H9 (cell line): ENCODE measurements at places on chromosomes 12 and 14.

GRCh38 chr12:120421701-120422100, 16.2 kb upstream of the COX6A1 start:
- no peak overlapping the region for H3K4me3 ChIP-seq
- no peaks in the 10 kb centered on the region for H3K27me3 ChIP-seq
- peak; percentile 67 for DNase-seq
- no peaks in the 10 kb centered on the region; the same call in 2 of the 3 replicates for H3K36me3 ChIP-seq

DNA sequence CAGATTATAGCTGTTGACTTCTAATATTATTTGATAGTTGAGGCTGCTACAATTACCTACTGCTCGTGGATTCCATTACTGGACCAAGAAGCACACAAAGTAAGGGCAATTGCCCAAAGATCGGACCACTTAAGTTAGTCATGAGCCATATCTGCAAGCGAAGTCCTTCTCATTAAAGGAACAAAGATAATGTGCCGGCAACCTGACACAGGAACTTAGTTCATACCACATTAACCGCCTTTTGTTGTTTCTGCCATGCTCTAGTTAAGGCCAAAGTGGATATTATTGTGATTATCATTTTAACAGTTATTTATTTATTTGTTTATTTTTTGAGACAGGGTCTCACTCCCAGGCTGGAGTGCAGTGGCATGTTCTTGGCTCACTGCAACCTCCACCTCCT, 38.1 kb upstream of the TMED10 start:
- no peak for DNase-seq
- no peak overlapping the region for H3K27ac ChIP-seq
- no peaks in the 10 kb centered on the region for H3K27me3 ChIP-seq

DNA sequence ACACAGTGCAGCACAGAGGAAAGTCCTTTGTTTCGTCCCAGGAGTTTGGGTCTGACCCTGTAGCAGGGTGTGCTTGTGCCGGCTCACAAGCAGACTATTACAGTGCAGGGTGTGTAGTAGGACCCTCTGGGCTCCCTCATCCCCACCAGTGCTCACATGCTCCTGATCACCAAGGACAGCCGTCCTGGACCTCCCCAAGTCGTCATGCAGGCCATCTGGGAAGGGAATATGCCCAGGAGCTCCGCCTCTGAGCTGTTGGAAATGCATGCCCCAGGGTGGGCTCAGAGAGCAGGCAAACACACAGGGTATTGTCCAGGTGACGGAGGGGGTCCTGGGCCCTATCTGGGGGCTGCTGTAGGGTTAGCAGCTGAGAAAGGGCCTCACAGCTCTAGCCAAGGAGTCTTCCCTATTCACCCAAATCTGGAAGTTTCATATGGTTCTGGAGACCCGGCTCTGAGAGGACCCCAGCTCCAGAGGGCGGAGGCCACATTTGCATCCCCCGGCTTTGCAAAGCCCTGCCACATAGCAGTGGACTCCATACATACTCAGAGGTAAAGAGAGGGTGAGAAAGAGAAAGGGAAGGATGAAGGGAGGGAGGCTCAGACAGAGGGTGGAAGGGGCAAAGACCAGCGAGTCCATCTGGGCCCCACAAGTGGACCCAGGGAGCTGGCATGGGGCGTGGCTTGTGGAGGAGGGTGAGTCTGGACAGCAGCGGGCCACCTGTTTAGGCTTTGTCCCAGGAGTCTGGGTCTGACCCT, 53.5 kb upstream of the PPP2R5C start:
- no peaks in the 10 kb centered on the region for H3K27me3 ChIP-seq
- no peaks in the 10 kb centered on the region for H3K36me3 ChIP-seq
- no peak overlapping the region for H3K4me3 ChIP-seq
- H3K4me1 ChIP-seq, result no peaks in the 10 kb centered on the region
- peak; percentile 40 for DNase-seq

GRCh38 chr14:102222751-102223150, 82.2 kb downstream of the MOK start:
- DNase-seq, result no peak
- no peak overlapping the region for H3K27ac ChIP-seq
- no peaks in the 10 kb centered on the region for H3K4me1 ChIP-seq
- peaks cover 5% of the 10 kb centered on the region for H3K36me3 ChIP-seq
- H3K27me3 ChIP-seq, result no peaks in the 10 kb centered on the region

DNA sequence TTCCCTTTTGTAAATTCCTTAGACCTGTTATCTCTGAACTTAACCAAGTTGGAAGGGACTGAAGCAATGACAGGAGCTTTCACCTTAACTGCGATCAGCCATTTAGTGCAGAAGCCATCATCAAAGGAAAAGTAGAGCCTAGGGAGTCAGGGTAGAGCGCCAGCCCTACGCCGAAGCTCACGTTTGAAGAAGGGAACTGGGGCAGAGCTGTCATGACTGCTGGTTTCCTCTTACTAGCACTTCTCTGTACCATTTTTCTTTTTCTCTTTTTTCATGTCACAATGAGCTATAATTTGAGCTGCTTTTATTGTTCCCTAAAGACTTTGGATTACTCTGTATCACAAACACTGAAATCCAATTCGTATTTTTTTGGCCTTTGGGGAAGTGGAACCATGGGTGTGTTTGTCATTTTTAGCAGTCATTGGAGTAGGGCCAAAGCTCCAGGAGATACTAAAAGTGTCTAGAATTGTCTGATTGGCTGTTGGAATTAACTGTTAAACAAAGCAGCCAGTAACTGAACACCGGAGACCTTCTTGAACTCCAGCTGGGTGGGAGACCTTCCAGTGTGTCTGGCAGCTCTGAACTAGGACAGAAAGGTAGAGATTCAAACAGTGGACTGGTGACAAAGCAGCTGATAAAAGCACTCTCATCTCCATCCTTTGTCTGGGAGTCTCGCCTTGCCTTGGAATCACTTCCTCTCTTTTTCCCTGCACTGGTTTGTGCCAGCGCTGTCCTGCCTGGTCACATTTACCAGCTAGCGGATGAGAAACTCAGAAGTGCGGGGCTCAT, 9.1 kb downstream of the MTRFR start:
- H3K4me3 ChIP-seq, result no peak overlapping the region
- H3K36me3 ChIP-seq, result peaks cover 28% of the 10 kb centered on the region
- no peaks in the 10 kb centered on the region for H3K27me3 ChIP-seq

DNA sequence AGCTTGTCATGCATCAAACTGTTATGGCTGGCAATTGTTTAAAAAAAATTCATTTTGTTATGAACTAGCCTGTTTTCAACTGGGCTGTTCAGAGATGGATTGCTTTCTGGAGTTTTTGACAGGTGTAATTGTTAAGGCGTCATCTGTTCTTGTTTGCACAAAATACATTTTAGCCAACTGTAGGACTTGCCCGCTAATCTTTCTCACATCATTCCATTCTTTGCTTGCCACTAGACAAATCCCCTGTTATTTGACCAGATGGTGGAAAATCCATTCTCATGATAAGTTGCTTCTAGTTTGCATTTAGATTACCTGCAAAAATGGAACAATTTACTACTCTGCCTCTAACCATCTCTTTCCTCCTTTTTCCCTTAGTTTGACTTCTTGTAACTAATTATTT, 114.3 kb downstream of the NPAS3 start:
- no peak overlapping the region for H3K27ac ChIP-seq
- DNase-seq, result no peak
- no peaks in the 10 kb centered on the region for H3K36me3 ChIP-seq
- no peaks in the 10 kb centered on the region for H3K27me3 ChIP-seq
- H3K4me1 ChIP-seq, result no peaks in the 10 kb centered on the region

DNA sequence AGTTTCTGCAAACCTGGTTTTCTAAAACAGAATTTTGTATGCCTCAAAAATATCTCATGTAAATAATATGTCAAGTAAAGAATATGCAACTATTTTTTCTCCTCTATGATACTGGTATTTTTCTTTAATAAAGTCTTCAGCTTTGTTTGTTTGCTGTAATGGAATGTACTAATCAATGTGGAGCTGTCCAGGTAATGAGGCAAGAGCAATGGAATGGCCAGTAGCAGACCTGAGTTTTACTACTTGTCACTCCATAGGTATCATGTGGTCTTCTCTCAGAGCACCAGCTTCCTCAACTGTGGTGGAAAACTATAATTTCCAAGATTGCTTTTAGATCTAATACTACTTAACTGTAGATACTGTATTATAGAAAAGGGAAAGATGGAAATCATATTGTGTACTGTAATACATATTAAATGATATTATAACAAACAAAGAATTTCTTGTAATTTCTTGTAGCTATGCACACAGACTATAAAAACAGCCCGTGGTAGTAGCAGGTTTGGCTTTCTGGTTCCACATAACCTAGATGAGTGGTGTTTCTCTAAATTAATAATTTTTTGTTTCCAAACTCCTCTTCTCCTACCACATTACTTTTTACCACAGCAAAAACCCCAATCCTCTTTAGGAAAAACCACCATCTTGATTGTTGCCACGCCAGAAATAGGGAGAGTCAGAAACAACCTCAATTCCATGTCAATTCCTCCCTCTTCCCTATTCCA, 70.6 kb downstream of the KIF21A start:
- peaks cover 3% of the 10 kb centered on the region; the same call in 1 of the 3 replicates for H3K36me3 ChIP-seq
- H3K4me1 ChIP-seq, result peaks cover 7% of the 10 kb centered on the region; the same call in 1 of the 2 replicates
- H3K4me3 ChIP-seq, result no peak overlapping the region
- H3K27me3 ChIP-seq, result no peaks in the 10 kb centered on the region
- DNase-seq, result no peak

DNA sequence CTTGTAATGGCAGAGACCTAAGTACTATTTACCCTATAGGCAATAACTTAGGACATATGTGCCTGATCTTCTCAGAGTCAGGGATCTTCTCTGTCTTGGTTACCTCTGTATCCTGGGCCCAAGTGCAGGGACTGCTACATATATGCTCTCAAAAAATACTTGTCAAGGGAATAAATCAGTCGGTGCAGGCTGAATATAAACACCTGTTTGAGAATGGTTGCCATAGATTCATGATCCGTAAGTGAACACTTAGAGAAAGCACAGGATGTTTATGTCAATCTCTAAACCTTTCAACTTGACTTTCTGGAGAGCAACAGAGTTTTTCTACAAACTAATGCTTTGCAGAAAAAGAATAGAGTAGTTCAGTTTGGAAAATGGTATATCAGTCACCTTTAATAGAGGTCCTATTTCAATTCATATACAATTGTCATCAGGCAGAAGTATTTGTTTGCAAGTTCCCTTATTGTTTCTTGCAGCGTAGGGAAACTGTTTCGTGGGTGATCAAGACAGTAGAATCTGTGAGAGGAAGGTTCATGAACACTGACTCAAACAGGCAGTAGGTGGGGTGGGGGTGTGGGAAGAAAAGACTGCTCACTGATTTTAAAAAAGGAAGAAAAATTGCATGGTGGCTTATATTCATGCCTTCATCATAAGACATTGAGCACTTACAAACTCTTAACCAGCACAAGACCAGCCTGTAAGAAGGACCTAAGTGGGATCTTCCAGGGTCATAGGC, 6.0 kb upstream of the UBE2N start:
- no peaks in the 10 kb centered on the region for H3K27me3 ChIP-seq
- DNase-seq, result no peak
- no peak overlapping the region for H3K4me3 ChIP-seq
- 0 out of 2 replicates have a peak, but pooled peaks cover 2% of the 10 kb centered on the region for H3K4me1 ChIP-seq
- H3K27ac ChIP-seq, result no peak overlapping the region
- no peaks in the 10 kb centered on the region; the same call in 2 of the 3 replicates for H3K36me3 ChIP-seq

GRCh38 chr12:20631711-20632110, 63.4 kb upstream of the SLCO1C1 start:
- H3K27ac ChIP-seq, result no peak overlapping the region
- H3K27me3 ChIP-seq, result no peaks in the 10 kb centered on the region
- peaks cover 9% of the 10 kb centered on the region; the same call in 1 of the 2 replicates for H3K4me1 ChIP-seq
- no peak overlapping the region for H3K4me3 ChIP-seq

DNA sequence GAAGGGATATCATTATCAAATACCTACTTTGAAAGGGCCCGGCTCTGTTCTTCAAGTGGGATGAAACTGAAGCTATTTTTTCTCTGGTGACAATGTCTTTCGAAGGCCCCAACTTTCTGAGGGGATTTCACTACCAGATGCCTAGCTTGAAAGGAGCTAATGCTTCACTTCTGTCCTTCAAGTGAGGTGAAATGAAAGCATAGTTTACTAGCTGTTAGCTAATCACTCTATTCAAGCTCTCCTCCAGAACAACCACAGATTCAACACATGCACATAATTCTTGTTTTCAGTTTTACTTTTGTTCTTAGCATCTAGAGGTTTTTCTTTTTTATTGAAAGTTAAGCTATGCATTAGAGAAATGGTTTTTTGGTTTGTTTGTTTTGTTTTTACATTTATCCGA, 571.4 kb downstream of the NOVA1 start:
- H3K27me3 ChIP-seq, result no peaks in the 10 kb centered on the region
- H3K4me3 ChIP-seq, result no peak overlapping the region
- no peak overlapping the region for H3K27ac ChIP-seq
- H3K4me1 ChIP-seq, result no peaks in the 10 kb centered on the region
- DNase-seq, result no peak

- no peak for DNase-seq
- H3K4me1 ChIP-seq, result no peaks in the 10 kb centered on the region
- no peak overlapping the region for H3K4me3 ChIP-seq
- no peak overlapping the region for H3K27ac ChIP-seq
These were observed 26.0 kb downstream of the XRCC3 start for GRCh38 chr14:103688906-103689902.
